NCI-H1930 (cell line): ENCODE measurements at places on chromosomes 1 and 21.
A peak's percentile ranks its signal among the peaks of the same experiment; 100 is the strongest.

DNA sequence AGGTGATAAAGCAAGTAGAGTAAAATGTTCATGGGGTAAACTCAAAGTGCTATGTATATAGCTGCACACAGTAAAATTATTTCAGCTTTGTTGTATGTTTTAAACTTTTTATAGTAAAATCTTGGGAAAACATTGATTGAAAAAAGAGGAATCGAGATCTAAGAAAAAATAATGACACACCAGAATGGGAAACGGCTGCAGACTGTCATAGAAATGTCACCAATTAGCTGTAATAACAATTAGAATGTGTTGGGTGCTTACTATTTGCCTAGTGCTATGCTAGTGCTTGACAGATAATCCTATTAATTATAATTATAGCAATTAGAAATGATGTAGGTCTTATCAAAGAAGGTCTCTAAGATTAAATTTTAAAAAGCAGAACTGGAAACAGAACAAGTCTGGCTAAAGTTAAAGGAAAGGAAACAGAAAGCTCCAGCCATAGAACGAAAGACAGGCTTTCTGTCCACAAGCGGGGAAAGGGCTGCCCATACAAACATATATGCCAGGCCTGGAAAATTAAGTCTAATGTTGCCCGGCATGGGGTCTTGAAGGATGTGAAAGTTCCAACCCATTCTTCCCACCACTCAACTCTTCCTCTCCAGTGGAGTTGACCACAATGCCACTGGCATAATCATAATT is 5.0 kb downstream of the PCNX2 start:
- DNase-seq: no peak

DNA sequence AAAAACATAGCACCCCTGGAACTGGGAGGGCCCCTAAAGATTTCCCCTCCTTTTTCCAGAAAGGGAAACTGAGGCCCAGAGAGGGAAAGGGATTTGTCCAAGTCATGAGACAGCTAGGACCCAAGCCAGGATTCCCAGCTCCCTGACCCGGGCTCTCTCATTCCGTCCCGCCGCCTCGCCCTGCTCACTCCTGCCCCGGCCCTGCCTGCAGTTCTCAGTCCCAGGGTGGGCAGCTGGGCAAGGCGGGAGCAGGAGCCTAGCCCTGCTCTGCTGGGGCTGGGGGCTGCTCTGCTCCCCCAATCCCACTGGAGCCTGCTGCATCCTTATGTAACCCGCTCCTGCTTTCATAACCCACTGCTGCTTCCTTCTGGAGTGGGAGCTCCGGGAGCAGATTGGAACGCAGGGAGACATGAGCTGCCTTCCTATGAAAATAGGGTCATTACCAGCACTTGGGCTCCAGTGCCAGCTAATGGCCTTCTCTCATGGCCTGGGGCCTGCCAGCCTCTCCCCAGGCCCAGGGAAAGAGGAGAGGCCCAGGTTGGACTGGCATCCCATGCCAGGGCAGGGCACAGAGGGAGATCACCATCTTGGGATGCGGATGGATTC is 84.5 kb downstream of the CAMK2N1 start:
- DNase-seq: no peak

GRCh38 chr1:88043834-88044233 is 640.2 kb upstream of the PKN2 start:
- no peak for DNase-seq

GRCh38 chr1:45585496-45586075 is 1.7 kb downstream of the NASP start:
- no peak for DNase-seq

- DNase-seq: no peak
Measured at GRCh38 chr1:180230791-180231505, 884 bp downstream of the LHX4 start.

DNA sequence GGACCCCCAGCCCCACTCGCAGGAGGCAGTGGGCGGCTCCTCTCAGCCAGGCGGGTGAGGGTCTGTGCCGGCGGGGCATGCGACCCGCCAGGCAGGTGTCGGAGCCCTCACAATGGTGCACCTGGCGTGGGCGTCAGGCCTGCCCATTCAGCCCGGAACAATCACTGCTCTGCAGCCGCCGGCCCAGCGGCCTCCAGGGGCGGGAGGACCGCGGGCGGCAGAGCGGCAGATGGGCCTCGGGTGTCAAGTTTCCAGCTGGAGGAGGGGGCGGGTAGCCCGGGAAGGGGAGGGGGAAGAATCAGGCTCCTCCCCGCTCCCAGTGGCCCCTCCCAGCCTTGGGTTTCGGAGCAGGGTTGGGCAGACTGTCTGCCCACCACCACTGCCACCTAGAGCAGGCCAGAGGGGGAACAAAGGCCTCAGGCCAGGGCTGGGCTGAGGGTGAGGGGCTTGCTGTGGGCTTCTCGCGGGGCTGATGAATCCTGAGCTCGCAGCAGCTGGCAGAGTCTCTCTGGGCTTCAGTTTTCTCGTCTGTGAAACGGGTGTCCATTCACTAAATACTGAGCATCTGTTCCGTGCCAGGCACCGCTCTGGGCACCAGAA is 39.5 kb upstream of the CASZ1 start:
- peak; percentile 86 for DNase-seq

DNA sequence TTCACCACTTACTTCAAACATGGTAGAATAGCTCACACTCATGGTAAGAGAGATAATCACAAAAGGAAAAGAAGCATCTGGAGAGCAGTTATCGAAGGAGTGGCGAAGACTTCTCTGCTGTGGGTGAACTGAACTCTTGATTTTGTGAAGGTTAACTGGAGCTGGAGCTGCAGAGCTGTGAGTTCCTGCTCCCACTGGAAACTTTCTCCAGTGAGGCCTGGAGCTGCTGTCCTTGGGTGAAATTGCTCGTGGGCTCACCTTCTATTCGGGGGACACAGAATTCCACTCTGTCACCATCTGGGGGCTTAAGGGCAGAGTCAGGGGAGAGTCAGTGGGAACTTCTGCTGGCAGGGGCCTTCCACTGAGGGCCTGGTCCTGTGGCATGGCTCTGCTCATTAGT is 45.9 kb downstream of the MAB21L3 start:
- no peak for DNase-seq

DNA sequence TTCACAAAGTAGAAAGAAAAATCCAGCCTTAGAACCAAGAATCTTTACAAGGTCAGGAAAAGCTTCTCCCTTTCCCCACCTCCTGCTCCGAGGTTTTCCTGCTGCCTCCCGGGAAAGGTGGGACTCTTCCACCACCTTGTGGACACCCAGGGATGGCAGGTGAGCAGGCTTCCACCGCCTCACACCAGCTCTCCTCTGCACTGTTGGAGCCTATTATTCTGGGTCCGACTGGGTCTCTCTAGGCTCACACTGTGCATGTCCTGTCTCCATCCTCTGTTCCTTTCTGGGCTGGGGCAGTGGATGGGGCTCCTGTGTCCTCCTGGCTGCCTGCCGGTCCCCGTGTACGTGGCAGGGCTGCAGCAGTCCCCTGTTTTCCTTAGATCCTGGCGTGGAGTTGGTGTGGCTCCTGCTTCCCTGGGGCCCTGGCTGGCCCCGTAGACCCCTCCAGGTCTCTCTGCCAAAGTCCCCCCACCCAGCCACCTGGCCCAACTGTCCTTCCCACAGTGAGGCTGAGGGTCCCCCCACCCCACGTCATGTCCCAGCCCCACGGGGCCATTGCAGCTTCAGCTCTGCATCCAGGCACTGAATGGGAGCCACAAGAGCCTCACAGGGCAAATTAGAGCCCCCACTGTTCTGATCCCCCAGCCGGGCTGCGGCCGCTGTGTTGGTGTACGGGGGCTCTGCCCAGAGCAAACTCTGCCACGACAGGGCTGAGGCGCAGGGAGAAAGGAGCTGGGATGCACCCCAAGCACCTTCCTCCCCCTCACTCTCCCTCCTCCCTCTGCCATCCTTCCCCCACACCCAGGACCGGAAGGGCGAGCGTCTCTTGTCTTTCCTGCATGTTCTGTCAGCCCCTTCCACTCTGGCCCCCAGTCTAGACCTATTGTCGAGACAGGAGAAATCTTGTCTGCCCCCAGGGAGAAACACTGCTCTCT is 3.3 kb upstream of the SLC45A1 start:
- peak; percentile 53 for DNase-seq

DNA sequence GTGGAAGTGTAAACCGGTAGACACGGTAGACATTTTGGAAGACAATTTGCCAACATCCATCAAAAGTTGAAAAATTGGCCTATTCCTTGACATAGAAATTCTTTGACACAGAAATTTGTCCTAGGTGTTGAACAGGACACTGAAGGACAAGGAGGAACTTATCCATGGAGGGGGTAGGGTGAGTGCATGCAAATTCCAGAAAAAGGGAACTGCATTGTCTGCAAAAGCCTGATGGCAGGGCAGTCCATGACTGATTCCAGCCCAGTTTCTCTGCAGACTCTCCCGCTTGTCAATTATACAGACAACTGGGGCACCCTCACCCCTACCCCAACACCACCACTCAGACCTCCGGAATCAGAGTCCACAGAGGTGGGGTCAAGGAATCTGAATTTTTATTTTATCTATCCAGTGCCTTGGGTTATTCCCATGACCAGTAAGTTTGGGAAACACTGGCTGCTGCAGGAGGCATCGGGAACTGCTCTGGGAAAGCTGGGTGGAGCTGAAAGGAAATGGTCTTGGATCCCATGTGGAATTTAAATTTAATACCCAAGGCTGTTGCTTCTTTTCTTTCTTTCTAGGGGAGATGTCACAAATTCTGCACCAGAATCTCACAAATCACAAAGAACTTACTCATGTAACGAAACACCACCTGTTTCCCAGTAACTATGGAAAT is 103.3 kb upstream of the SLC45A1 start:
- no peak for DNase-seq

DNA sequence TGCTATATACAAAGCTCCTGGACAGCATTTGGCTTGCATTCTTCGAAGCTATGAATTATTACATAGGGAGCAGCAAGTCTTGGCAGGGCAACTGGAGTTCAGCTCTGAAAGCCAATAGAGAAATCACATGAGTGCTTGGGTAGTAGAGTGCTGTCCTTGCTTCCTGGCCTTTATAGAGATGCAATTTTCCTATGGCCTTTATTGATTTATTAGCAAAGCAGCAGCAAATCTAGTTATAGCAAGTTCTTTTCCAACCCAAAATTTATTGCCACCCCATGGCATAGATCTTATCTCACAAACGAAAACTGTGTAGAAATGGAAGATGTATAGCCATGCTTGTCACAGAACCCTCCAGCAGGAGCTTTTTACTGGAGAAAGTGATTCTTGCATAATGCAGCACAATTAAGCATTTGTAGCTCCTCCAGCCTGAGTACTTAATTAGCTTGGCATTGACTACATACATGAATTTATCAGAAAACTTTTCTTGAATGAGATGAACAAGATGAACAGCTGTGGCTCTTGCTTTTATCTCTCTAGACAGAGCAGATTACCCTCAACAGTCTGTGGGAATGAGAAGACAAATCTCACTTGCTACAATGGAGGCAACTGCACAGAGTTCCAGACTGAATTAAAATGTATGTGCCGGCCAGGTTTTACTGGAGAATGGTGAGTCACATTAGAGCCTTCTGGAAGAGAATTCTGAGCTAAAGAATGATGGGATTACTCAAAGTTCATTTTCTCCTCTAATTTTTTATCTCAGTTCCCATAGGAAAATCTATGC is 170.1 kb downstream of the CRB1 start:
- no peak for DNase-seq

GRCh38 chr1:214717351-214717750 is 114.4 kb downstream of the CENPF start:
- no peak for DNase-seq

DNA sequence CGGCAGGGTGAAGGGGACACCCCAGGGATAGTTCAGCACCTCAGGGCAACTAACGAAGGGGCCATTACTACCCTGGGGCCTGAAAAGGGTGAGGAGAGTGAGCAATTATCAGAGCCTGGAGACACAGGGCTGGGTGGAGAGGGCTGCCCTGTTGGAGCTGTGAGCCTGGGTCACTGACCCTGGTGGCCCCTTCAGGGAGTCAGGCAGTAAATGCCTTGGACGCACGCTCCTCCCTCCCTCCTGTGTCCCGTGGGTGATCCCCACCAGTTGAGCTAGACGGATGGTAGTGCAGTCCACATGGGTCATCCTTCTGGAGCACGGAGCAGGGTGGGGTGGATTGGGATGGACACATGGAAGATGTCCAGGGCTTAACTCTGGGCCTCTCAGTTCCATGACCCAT is 305.3 kb downstream of the PTPRU start:
- DNase-seq: no peak

DNA sequence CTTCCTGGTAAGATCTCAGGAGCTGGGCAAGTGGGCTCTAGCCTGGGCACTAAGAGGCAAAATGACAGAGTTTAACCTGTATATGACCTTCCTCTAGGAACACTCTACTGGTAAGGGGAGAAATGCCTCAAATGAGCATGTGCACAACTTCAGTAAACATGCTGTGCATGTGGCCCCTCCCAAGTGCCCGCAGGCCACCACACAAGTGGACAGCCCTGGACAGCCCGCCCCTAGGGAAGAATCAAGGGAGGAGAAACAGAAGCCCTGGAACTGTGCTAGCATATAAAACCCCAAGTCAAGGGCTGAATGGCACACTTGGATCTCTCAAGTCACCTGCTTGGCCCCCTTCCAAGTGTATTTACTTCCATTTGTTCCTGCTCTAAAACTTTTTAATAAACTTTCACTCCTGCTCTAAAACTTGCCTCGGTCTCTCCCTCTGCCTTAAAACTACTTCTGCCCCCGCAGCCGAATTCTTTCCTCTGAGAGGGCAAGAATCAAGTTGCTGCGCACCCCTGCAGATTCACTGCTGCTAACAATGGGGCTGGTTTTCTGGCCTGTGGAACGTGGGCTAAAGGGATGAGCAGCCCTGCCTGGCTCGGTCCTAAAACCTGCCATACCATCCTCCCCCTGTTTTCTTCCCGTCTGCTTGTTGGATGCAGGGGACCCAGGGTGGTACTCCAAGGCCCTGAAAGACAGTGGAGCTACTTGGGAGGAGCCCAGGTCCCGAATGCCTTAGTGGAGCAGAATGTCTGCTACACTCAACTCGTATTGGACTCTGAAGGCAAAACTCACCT is 93.5 kb downstream of the IER5 start:
- no peak for DNase-seq

GRCh38 chr21:32147041-32147440 is 131.8 kb downstream of the MIS18A start:
- DNase-seq: no peak

DNA sequence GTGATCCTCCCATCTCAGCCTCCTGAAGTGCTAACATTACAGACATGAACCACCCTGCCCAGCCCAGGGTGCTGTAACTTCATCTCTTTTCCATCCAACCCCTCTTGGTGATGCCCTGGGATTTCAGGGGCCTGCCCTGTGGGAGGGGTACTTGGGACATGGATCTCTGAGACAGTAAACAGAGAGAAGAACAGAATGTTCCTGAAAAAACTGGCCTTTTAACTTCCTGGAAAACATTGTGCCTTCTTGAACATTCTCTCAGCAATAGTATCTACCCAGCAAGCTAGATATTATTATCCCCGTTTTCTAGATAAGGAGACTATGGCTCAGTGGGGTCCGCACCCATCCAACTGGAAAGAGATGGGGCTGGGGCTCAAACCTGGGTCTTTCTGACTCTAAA is 57.0 kb downstream of the VWA5B1 start:
- no peak for DNase-seq

GRCh38 chr1:38800720-38801671 is 58.6 kb downstream of the RRAGC start:
- DNase-seq: no peak
